ENCODE measurements at places on chromosomes 6 and 20.

DNA sequence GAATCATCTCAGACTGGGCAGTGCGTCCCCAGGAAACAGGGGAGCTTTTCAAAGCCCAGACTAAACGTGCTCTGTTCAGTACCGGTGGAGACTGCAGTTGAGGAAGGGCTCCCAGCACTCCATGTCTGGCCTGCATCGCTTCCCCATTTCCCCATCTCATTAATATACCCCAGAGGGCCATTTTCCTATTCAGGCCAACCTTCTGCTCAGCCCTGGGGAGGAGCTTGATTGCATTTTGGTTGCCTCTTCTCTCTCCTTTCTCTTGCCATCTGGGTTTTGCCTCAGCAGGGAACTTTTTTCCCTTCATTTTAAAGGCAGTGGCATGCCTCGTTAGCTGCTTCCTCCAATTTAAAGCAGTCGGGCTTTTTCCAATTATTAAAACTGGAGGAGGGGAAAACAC, 394.3 kb upstream of the SOX4 start:
- no peak for DNase-seq

DNA sequence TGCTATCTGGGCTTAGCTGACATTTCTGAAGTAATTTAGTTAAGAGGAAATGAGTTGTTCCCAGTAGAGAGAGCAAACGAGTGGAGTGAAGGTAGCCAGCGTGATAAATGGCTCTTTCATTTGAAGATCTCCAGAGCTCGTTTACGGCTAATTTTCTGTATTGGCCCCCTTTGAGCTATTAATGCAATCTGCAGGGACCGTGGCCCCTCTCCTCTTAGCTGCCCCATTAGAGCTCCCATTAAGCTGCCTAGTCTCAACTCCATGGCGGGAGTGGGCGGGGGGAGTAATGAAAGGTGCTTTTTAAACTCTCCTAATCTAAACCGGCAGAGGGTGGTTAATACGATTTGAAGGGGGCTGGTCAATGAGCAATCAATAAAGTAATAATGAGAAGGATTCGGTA, 12.5 kb downstream of the TFAP2B start:
- DNase-seq = no peak

DNA sequence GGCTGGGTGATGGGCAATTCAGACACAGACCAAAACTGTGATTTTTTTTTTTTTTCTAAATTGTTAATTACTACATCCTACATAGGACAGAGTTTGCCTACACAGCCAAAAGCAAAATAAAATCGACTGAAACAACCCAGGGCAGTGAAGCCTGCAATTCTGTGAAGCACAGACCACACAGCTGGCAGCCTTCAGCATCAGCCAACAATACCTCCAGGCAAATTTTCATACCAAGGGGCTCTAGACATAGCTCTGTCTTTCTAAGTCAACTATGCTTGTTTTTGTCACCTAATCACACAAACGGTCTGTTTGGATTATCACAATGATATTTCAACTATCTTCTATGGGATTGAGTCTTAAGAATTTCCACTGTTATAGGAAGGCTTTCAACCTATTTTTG, 17.6 kb downstream of the RMND1 start:
- DNase-seq = no peak

- no peak for DNase-seq
Measured at GRCh38 chr6:157648561-157648960, 174.5 kb upstream of the SNX9 start.

DNA sequence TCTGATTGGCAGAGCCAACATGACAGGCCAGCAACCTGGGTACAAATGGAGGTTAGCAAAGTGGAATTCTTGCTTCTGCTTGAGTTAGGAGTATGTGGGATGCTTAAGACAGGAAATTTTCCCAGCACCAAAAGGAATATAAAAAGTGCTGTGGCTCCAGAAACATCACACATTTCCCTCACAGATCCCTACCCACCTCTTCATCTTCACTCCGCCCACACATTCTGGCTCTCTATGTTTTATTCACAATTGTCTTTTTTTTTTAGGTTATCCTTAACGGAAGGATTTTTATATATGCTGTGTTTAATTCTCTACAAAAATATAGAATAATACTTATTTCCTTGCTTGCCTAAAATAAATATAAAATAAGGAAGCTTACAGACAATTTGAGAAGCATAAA, 563.3 kb upstream of the HS3ST5 start:
- no peak for DNase-seq

GRCh38 chr6:8082954-8083858, 19.0 kb upstream of the BLOC1S5 start:
- no peak for DNase-seq

- DNase-seq = no peak
Measured at GRCh38 chr20:53898556-53898931, 171.8 kb downstream of the BCAS1 start.

DNA sequence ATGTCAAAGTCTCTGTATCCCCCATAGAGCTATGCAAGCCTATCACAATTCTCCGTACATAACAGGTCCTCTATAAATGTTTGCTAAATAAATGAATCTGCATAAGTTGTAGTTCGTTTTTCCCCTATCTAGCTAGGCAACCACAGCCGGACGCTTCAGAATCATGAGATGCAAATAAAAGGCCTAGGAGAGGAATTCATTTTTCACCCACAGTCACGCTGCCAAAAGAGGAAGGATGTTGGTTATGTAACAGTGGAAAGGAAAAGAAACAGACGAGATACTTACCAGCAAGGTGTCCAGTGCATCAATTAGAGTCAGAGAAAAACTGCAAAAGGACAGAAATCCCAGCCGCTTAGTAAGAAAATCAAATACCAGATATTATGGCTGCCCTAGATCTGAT, 2.4 kb downstream of the EDEM2 start:
- DNase-seq = no peak

GRCh38 chr6:97186416-97186999, 96.5 kb downstream of the MMS22L start:
- peak; percentile 67 for DNase-seq

GRCh38 chr20:64035933-64036345, at the start of gene C20orf204:
Gene C20orf204 (plus strand): TSS chr20:64036182. CDS start chr20:64036324, 142 bp downstream.
- no peak for DNase-seq

GRCh38 chr6:107550906-107551305, 61.0 kb downstream of the SOBP start:
- DNase-seq = no peak

GRCh38 chr6:150813319-150813992, 52.0 kb upstream of the MTHFD1L start:
- DNase-seq = peak; percentile 53

- DNase-seq = no peak
Measured at GRCh38 chr6:62805431-62805830, 405.8 kb upstream of the FKBP1C start.

GRCh38 chr6:106889692-106890091, 84.8 kb downstream of the CD24 start:
- no peak for DNase-seq

DNA sequence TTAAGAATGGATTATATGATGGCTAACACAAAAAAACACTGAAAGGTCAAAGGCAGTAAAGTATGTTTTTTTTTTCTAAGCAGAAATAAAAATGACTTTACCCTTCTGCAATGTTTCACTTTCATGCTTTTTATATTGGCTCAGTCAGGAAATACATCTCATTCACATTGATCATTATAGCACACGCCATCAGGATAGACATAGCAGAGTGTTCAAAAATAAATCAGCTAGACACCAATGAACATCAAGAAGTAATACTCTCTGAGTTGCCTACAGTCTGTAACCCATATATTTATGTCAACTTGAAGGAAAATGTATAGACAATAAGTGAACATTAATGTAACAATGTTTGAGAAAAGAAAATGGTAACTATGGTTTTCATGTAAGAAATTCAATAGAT, 535.2 kb upstream of the EPHA7 start:
- no peak for DNase-seq

- DNase-seq = no peak
Measured at GRCh38 chr20:51199920-51200319, 177.0 kb upstream of the KCNG1 start.

DNA sequence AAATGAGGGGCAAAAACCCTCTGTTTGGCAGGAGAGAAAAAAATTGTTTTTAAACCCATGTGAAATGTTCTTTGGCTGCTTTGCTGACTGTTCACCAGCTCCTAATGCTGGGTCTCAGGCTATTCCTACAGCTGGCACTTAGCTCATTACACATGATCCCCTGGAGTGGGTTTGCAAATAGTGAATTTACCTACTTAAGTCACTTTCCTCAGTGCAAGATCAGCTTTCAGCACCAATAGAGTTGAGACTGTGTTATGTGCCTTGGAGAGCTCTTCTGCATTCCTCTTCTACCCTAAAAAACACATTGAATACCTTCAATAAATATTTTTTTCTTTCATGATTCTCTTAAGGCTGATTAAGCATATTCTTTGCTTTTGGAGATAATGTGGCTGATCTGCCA, 58.4 kb upstream of the PRDM1 start:
- DNase-seq = no peak

DNA sequence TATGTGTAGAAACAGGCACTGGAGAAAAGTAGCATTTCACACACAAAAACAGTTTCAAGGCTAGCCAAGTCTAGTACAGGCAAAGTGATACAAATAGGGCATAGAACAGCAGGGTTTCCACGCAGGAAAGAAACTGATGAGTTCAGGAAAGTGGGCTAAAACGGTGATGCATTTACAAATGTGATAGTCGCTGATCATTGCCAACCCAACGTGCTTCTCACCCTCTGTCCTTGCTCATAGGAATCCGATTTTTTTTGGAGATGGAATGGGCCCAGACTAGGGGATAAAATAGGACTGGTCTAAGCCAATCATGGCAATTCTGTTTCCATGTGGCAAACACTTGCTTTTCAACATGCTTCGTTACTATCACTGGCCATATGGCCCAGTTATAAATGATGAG, 536.6 kb downstream of the PRKN start:
- no peak for DNase-seq

- peak; percentile 86 for DNase-seq
Measured at GRCh38 chr6:2853769-2854395, 12.2 kb upstream of the SERPINB1 start.

DNA sequence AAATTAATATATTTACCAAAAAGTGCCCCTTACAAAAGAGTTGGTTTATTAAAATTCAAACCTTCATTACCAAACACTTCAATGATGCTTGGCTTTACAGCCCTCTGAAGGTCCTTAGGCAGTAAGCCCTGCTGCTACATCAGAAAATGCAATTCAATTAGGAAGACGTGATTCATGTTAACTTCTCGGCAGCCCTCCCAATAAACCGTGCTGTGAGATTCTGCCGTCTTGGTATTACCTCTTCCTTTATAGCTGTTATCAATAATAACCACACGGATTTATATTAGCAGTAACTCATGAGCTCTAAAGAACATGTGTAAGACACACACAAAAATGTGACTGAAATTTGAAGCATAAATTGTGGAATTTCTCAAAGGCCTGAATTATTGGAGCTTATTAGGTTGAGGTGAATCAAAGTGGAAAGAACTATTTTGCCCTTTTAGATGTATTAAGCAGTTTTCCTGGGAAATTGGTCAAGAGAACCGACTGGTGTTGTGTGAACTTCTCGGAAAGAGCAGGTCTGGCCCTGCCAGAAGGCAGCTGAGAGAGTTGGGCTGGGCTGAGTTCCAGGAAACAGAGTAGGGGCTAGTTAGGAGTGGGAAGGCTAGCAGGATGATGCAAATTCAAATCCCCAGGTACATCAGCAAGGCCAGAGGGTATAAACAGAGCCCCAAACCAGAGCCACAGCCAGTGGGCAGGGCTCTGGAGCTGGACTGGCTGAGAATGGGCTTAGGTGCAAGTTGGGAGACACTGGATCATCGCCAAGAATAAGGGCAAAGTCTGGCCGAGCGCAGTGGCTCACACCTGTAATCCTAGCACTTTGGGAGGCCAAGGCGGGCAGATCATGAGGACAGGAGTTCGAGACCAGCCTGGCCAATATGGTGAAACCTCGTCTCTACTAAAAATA, 33.1 kb downstream of the FGD2 start:
- DNase-seq = no peak

DNA sequence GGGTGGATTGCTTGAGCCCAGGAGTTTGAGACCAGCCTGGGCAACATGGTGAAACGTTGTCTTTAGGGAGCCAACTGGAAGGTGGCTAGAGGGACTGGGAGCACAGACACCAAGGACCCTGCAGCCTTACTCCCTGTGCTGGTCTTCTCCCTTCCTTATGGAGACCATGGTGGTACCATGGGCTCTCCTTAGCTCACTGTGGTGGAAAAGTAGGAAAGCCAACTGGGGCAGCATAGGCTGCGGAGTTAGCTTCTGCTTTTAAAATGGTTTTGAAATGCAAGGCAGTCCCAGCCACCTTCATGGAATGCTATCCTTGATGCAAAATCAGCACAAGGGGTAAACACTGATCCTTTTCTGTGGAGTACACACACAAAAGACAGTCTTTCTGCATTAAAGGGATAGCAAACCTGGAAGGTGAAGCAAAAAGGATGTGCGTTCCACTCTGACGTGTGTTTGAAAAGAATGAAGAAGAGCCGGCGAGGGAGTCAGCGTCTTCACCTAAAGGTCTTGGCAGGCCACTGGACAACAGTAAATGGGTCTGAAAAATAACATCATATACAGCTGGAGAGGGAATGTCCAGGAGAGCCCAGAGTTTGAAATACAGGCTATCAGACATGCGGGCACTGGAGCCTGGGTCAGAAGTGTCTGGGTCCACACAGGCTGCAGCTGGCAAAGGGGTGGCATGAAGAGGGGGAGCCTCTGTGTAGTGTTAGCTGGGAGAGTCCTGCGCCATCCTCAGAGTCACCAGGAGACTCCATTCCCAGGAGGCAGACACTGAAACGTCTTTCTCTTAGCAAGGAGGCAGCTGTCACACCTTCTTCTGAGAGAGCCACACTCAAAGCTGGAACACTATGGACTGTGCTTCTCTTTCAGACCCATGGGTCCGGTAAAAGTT, 58.5 kb downstream of the GPR6 start:
- DNase-seq = no peak

DNA sequence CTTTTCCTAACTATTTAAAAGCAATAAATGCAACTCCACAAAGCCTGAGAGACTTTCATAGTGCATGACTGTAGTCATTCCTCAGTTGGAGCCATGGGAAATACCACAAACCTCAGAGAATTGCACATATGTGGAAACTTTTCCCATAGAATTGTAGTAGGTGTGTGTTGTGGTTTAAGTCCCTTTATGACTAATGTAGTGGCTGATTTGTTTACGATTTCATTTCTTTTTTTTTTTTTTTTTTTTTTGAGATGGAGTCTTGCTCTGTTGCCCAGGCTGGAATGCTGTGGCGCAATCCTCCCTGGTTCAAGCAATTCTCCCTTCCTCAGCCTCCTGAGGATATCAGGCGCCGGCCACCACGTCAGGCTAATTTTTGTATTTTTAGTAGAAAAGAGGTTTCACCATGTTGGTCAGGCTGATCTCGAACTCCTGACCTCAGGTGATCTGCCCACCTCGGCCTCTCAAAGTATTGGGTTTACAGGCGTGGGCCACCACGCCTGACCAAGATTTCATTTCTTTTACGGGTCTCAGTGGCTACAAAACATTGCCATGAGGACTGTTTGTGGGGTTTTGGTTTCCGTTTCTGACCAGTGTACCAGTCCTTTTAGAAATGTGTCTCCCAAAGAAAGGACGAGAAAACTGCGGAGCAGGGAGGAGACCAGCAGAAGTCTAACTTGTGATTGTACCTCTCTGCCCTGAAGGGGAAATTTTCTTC, 212.1 kb upstream of the MARCKS start:
- no peak for DNase-seq
